ENCODE measurements at places on chromosomes 16 and 17.

GRCh38 chr17:5640726-5641125 lies 56.4 kb upstream of the NLRP1 start:
- no peak for DNase-seq

- DNase-seq: no peak
Measured at GRCh38 chr17:64741038-64741641, 79.0 kb upstream of the SMURF2 start.

- no peak for DNase-seq
Measured at GRCh38 chr16:89847940-89848297, 19.6 kb downstream of the SPIRE2 start.

GRCh38 chr17:35084987-35085386 lies 21.5 kb upstream of the RFFL start:
- no peak for DNase-seq

DNA sequence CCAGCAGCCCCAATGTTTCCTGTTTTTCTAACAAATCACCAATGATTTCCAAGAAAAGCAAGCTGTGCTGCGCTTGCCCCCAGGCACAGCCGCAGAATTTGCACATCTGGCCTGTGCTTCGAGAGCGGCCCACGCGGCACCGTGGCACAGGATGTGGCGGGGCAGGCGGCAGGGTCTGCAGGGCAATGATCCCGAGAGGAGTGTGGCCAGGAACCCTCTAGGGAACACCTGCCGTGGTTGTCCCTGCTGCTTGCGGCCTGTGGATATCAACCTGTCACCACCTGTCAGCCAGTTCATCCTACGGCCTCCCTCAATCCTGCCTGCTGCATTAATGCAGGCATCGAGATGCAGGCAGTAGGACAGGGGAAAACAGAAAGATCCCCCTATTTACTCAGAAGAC lies 24.0 kb downstream of the PIK3R5 start:
- DNase-seq: no peak

Measured in renal pelvis (tissue), 12 donors.